ENCODE measurements at places on chromosomes 2 and 18.

DNA sequence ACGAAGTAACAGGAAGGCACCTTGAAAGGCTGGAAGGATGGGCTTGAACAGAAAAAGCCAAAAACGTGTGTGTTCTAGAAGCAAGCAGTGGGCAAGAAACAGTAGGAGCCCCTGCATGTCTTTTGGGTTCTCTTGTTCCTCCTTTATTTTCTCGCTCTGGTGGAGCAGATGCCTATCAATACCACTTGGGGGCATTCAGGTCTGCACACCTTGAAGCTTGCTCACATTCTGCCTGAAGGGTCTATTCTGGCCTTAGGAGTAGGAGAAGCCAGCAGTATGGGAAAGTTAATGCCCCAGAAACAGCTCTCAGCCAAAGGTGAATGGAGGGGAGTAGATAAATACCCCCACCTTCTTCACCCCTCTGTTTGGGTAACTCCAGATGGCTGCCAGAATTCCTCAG is 204.5 kb downstream of the TXNL1 start:
- DNase-seq, result no peak

GRCh38 chr2:232488097-232488711 is 570 bp upstream of the ECEL1 start:
- DNase-seq, result no peak

GRCh38 chr2:213122725-213123124 is 28.7 kb downstream of the IKZF2 start:
- DNase-seq, result no peak

GRCh38 chr2:7620255-7620654 is 703.0 kb downstream of the RNF144A start:
- no peak for DNase-seq

DNA sequence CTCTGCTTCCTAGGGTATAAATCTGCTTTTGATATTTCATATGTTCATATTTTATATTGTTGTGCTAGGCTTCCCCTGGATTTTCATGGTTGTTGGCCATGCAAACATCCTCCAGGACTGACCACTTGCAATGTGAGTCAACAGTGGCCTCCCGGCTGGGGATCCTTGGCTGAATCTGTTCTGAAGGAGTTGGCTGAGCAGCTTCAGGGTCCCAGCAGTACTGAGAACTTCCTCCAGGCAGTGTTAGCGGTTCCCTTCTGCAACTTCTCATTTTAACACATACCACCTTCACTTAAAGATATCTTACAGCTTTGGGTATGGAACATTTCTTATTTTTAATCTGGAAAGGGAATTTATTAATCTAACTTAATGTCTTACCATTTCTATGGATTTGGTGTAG is 122.1 kb downstream of the DTNB start:
- no peak for DNase-seq

DNA sequence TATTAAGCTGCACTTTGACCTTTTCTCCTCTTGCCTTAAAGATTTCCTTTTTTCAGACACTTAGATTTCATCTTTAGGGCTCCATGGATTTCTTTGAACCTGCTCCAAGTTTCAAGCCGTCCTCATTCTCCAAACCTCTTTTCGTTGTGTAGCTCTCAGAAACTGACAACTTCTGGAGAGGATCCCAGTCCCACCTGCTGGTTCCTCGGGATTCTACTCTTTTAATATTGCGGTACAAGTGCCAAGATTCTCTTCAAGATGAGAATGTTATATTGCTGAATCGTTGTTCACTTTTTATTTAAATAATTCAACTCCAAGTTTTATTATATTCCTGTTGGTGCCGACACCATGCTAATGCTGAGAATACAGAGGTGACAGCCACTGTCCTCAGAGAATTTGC is 141.1 kb downstream of the CDH20 start:
- no peak for DNase-seq

DNA sequence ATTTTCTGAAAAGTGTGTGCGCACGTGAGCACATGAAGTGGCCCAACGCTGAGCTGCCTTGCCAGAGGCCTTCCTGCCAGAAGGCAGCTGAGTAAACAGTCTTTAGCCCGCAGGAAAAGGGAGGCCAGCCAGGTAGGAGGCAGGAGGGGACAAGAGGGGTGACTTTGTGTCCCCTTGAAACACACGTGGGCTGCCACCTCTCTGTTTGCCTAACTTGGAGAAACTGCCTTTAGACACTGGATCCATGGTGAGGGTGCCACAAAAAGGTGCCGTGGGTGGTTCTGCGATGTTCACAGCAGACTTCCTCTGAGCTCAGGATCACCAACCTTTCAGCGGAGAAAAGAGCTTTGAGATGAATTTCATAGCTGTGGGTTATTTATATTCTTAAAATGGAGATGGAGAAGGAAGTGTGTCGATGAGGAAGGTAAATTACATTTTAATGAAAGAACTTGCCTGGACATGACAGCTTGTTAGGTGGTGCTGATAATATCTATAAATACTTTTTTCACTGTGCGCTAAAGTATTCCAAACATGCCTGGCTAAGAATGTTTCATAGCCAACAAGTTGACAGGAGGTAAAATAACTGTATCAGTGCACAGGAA is 36.6 kb upstream of the ASB1 start:
- no peak for DNase-seq

DNA sequence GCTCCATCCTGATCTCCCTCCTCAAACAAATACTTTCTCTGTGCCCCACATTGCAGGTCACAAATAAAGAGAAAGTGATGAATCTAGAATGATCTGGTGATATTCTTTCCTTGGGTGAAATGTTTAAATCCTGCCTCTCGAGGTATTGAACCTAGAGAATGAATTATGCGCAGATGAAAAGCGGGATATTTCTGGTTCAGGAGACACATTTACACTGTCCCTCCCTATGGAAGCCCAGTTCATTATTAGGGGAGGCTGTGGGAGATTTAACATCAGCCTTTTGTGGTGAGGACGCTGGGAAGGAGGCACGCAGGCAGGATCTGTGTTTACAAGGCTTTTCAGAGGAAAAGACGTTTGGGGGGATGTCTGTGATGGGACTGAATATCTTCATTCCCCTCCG is 20.6 kb downstream of the MAPRE2 start:
- no peak for DNase-seq

DNA sequence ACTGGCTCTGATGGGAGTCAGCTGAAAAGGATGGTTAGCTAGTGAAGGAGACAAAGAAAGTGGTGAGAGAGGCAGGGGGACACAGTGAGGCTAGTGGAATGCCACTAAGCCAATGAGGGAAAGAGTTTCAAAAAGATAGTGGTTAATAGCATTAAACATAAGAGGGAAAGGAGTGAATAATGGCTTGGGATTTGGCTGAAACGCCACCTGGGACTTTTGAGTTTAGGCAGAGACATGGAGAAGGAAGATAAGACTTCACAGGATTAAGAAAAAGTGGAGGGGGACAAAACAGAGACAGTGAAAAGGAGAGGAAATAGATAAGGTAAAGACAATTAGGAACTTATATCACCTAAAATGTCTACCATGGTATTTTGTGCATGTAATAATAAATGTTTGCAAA is 6.9 kb downstream of the CD28 start:
- DNase-seq, result no peak

GRCh38 chr2:66370824-66371223 is 64.1 kb upstream of the MEIS1 start:
- DNase-seq, result no peak

GRCh38 chr2:127122361-127123027 is 15.5 kb upstream of the BIN1 start:
- DNase-seq, result no peak
